ENCODE measurements at places on chromosomes 2 and 18. TPM values are rescaled to one million over a fixed set of nuclear protein-coding genes. Genes with fewer than 3 reads are reported as not detected.

DNA sequence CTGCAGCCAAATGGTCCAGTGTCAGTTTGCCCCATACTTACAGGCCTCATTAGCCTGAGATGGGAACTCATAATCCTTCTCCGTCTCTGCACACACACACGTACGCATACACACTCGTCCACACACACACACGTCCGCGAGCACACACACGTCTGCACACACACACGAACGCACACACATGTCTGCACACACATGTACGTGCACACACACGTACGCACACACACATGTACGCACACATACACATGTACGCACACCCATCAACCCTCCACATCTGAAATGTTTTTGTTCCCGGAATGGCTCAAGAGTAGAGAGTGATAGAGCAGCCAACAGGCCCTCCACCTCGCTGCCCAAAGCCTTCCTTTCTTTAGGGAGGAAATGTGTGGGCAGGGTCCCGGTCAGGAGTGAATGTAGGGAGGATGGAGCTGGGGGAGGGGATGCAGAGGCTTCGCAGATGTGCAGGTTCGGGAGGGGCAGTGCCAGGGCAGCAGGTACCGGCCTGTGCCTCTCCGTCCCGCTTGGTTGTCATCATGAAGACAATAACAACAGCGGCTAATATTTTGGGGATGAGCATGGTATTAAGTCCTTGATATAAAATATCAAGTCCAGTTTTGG lies 52.7 kb downstream of the PTGR3 start:
- no peak for ATAC-seq

- ATAC-seq: no peak
Observed at GRCh38 chr2:218271487-218271797, 1.1 kb downstream of the PNKD start.

- no peak for ATAC-seq
Observed at GRCh38 chr18:8538935-8539334, 70.3 kb upstream of the RAB12 start.

- ATAC-seq: no peak
Observed at GRCh38 chr2:215598376-215598975, 162.6 kb upstream of the FN1 start.

DNA sequence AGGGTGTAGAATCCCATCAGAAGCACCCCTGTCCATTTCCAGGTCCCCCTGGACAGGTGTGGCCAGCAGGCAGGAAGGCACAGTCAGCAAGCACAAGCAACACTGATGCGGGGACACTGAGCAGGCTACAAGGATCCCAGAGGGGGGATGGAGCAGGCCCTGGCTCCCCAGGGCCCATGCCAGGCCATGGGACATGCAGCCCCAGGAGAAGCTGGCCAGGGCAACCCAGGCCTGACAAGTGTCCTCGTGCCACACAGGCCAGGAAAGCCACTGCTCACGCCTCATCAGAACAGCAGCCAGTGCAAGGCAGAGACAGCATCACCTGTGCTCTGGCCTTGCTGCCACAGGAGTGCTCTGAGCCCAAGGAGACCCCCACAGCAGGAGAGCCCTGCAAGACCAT lies 14.1 kb upstream of the GPC1 start:
- ATAC-seq: no peak

DNA sequence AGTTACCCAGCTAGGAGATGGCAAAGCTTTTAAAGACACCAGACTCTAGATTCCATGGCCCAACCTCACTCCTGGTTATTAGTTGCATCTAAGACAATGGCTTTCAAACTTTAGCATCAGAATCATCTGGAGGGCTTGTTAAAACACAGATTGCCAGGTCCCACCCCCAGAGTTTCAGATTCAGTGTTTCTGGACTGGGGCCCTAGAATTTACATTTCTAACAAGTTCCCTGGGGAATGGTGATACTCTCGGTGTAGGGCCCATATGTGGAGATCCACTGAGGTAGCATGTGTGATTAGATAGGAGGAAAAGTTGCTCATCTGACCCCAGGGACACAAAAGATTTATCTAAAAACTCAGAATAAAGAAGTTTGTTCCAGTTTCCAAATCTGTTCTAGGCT lies 14.5 kb upstream of the TTR start:
- ATAC-seq: no peak

Gene NAT8
- not detected for total RNA-seq

- peak; percentile 35 for ATAC-seq
Observed at GRCh38 chr2:20999906-21000645, 43.8 kb downstream of the APOB start.

Gene CXCR2
- total RNA-seq: 0.48 TPM

Gene IGFBP2
- total RNA-seq: not detected

DNA sequence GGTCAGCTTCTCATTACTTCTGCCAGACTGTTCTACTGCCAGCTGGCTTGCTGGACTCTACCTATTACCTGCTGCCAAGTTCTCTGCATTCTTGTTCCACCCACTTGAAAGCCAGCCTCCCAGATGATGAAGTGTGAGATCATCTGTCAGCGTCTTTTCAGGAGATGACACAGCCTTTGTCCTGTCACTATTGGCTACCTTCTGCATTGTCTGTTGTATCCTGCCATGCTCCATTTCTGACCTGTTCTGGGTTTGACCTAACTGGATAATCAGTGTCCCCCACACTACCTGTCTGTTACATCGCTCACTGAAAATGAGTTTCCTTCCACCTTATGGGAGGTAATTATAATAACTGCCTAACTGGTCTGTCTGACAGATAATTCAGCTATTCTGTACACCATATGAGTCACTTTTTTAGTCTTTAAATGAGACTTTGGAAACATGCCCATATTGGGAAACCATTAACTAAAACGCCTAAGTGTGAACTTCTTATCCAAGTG lies 520.6 kb downstream of the METTL4 start:
- ATAC-seq: no peak

GRCh38 chr2:169824373-169825333 lies at the start of gene METTL5:
METTL5 (minus strand) TSS chr2:169824905; CDS start chr2:169824597, 308 bp downstream.
- ATAC-seq: peak; percentile 72

GRCh38 chr2:173997269-173997668 lies 32.1 kb upstream of the SP3 start:
- ATAC-seq: no peak
